Femur (tissue), 1 donor: ENCODE measurements at places on chromosomes 5 and 9.

- DNase-seq, result no peak
These were observed 242.6 kb downstream of the HSPA4 start for GRCh38 chr5:133294380-133294779.

- no peak for DNase-seq
These were observed 56.2 kb downstream of the CTNNA1 start for GRCh38 chr5:138809391-138809790.

GRCh38 chr9:90274725-90275124, 367.9 kb downstream of the DIRAS2 start:
- DNase-seq, result no peak

DNA sequence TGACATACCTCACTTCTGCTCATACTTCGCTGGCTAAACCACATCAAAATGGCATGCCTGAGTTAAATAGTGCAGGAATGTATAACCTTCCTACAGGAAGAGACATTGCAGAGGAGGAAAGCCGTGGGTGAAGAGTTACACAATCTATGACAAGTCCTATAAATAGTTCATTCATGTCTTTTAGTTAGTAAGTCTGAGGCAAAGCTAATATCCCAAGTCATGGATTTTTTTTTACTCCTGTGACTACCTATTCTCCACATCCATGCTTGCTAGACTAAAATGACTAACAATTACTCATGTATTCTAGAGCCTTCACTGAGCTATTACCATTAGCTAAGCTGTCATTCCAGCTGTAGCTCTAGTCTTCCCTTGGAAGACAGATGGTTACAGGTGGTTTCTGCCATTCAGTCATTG, 391.3 kb downstream of the NR2F1-AS1 start:
- DNase-seq, result no peak

DNA sequence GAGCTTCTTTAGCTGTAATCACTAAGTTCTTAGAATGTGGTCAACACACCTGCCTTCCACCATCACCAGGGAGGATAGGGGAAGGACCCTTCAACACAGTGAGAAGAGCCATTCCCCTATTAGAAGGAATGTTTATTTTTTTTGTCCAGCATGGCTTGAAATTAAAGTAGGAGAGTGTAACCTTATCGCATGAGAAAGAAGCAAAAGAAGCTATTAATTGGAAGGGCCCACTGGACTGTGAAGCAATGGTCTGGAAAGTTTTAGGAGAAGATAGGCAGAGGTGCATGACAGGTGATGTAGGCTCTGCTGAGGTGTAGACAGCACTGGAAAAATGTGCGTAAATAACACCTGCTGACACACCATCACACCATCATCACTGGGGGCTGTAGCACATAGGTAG, 1526.0 kb downstream of the MAT2B start:
- no peak for DNase-seq

GRCh38 chr5:40440746-40441145, 239.0 kb upstream of the PTGER4 start:
- no peak for DNase-seq
